ENCODE measurements at places on chromosomes 7 and 10. TPM values are rescaled to one million over a fixed set of nuclear protein-coding genes. Genes with fewer than 3 reads are reported as not detected.

Gene TMEM236
- polyA plus RNA-seq: 0.37 TPM

Gene NPC1L1
- polyA plus RNA-seq: 0.15 TPM

GRCh38 chr7:68610701-68611100 lies 987.6 kb upstream of the AUTS2 start:
- DNase-seq: no peak
- H3K4me1 ChIP-seq: no peaks in the 10 kb centered on the region
- H3K27ac ChIP-seq: no peak overlapping the region
- H3K36me3 ChIP-seq: no peaks in the 10 kb centered on the region

Gene SYCE1
- polyA plus RNA-seq: not detected

DNA sequence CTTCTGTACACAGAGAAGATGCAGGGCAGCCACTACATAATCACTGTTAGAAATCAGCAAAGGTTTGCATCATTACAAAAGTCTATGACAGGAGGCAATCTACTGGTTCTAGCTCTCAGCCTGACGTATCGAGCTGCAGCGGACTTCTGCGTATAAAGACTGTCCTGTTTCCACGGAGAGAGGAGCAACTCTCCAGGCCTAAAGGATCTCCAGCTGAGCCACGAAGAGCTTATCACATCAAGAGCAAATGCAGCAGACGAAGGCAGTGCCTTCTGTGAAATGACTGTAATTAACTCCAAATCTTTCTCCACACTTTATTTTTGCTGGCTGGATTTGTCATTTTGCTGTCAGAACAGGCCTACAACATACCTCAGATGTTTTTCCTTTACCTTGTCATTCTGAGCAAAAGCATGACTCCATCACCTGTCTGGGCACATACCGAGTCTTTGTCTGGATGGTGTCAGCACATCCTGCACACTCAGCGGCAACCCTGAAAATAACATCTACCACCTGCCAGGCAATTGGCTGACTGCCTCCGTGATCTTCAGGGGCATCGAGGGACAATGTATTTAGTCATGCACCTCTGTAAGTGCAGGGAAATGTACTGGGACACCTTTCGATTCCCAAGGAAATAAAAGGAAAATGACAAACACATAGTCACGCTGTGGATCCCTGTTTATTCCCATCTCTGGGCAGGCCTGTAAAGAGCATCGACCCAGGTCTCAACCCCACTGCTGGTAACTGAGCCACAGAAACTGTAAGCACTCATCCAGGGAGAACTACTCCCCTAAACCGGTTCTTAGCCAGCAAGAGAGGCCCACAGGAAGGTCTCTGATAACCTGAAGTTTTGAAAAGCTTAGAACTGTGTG lies 26.3 kb upstream of the SH3PXD2A start:
- H3K27ac ChIP-seq: peak overlapping the region; percentile 63
- H3K4me3 ChIP-seq: no peak overlapping the region
- H3K4me1 ChIP-seq: peaks cover 8% of the 10 kb centered on the region
- no peaks in the 10 kb centered on the region for H3K36me3 ChIP-seq

DNA sequence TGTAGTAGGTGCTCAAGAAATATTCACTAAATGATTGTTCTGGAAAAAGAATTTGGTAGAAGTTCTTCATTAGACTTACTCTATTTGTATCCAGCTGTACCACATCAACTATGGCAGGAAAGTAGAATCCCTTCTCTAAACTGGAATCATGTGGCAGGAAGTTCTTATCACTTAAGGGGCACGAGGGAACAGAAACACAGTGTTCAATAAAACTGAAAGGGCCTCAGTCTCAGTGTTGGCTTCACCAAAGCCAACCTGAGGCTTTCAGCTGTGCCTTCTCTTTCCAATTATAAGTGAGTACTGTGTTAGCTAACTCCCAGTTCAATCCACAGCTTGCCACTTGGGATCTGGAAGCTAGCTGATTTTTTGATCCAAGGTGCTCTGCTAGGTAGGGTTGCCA lies 257.6 kb upstream of the LRGUK start:
- H3K4me3 ChIP-seq: no peak overlapping the region
- H3K27ac ChIP-seq: no peak overlapping the region
- H3K36me3 ChIP-seq: no peaks in the 10 kb centered on the region
- no peaks in the 10 kb centered on the region for H3K27me3 ChIP-seq

DNA sequence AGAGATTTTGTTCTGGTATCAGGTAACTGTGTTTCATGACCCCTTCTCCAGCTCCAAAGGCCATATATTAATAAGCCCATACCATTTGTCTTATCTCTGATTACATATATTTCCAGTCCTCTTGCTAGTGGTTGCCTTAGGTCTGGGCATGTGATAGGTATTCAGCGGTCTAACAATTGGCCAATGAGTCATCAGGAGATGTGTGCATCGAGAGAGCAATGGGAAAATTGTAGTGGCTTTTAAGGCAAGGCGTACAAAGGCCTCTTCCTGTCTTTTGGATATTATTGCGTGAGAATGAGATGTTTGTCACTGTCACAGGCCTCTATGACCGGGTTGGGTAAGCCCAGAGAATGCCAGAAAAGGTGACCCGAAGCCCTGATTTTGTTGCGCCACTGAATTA lies 38.6 kb upstream of the SFRP5 start:
- no peak overlapping the region for H3K27ac ChIP-seq
- no peak overlapping the region for H3K4me3 ChIP-seq
- DNase-seq: no peak
- H3K36me3 ChIP-seq: no peaks in the 10 kb centered on the region
- H3K4me1 ChIP-seq: no peaks in the 10 kb centered on the region

DNA sequence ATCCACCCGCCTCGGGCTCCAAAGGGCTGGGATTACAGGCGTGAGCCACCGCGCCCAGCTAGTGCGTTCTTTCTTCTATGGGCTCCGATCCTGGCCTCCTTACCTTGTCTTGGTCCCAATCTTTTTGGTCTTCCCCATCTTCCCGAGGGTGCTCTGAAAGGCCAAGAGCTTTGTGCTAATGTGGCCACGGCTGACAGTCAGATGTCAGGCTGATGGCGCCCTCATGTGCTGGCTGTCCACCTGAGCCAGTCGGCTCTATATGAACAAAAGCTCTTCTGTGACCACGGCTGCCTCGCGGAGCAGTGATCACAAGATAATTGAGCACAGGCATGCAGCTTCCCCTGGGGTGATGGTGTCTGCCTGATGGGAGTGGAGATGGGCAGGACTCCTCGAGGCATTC lies 11.0 kb upstream of the AHCYL2 start:
- H3K27me3 ChIP-seq: no peaks in the 10 kb centered on the region
- no peak overlapping the region for H3K27ac ChIP-seq
- no peak for DNase-seq
- H3K4me1 ChIP-seq: no peaks in the 10 kb centered on the region

- H3K4me3 ChIP-seq: no peak overlapping the region
- no peaks in the 10 kb centered on the region for H3K4me1 ChIP-seq
- H3K27ac ChIP-seq: no peak overlapping the region
- H3K27me3 ChIP-seq: no peaks in the 10 kb centered on the region
- H3K36me3 ChIP-seq: no peaks in the 10 kb centered on the region
Measured at GRCh38 chr7:139949629-139950028, 113.1 kb downstream of the PARP12 start.

DNA sequence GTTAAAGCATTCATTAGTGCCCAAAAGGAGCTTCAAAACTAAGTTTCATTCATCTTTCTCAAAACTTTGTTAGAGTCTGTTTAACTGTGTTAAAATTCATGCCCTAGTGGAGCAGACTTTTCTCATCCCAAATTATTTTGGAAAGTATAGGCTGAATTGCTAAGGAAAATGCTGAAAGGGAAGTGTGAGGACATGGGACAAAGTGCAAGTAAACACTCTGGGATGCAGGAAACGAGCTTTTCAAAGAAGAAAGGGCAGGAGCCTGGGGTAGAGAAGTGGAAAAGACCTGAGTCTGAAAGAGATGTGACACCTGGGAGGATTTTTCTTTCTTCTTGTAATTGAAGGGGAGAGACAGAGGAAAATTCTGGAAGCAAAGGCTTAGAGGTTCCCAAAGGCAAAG lies 93.1 kb upstream of the ANKRD1 start:
- no peak overlapping the region for H3K4me3 ChIP-seq
- no peak overlapping the region for H3K27ac ChIP-seq

- H3K27me3 ChIP-seq: no peaks in the 10 kb centered on the region
- H3K27ac ChIP-seq: no peak overlapping the region
- H3K36me3 ChIP-seq: peaks cover 97% of the 10 kb centered on the region
- no peak for DNase-seq
- H3K4me3 ChIP-seq: no peak overlapping the region
- H3K4me1 ChIP-seq: no peaks in the 10 kb centered on the region
Measured at GRCh38 chr7:66952343-66953043, 31.5 kb downstream of the TMEM248 start.

Gene PTPRN2
- 1.5 TPM for polyA plus RNA-seq

DNA sequence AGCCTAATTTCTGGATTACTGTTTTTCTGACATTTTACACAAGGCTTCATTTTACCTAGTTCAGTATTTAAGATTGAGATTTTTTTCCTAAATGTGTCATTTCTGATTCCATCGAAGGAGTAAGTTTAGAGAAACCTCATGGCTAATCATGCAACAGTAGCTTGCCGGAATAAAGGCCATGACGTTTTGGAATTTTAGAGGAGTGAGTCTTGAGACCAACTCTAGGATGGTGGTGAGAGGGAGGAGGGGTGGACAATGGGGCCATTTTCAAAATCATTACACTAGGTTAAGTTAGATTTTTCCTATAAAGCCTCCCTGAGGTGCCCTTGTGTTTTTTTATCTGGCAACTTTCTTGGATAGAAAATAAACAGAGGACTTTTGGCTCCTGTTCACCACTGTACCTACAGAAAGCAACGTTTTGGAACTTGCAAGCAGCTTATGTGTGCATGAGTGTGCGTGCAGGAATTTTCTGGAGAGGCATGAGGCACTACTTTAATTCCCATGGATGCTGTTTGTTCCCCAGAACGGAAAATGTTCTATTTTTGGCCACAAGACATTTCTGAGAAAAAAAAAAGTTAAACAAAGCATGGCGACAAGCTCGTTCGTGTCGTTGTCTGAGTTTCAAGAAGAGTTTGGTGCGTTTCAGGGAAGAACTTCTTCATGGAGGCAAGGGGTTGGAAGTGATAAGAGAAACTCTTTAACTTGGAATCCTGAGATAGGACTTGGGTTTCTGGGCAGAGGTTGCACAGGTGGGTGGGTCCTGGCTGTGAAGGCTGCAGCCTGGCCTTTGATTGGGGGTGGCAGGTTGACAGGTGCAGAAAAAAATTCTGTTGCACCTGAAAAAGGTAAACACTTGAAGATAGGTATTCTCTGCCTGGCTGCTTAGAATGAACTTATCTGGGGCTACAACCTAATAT lies 178.1 kb downstream of the PTEN start:
- H3K4me3 ChIP-seq: no peak overlapping the region
- H3K27me3 ChIP-seq: no peaks in the 10 kb centered on the region
- peak overlapping the region; percentile 26 for H3K27ac ChIP-seq
- H3K36me3 ChIP-seq: no peaks in the 10 kb centered on the region
